Activated CD8-positive, alpha-beta T cell treated with anti-CD3 and anti-CD28 coated beads for 36 hours (primary cell): ENCODE measurements at places on chromosomes 7 and 10. TPM values are rescaled to one million over a fixed set of nuclear protein-coding genes. Genes with fewer than 3 reads are reported as not detected.

DNA sequence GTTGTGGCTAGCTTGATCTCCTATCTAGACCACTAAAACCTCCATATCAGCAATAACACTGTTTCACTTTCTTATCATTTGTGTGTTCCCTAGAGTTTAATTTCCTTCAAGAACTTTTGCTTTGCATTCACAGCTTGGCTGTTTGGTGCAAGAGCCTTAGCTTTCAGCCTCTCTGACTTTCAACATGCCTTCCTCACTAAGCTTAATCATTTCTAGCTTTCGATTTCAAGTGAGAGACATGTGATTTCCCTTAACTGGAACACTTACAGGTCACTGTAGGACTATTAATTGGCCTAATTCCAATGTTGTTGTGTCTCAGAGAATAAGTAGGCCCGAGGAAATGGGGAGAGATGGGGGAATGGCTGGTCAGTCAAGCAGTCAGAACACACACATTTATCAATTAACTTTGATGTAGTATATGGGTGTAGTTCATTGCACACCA lies 10.6 kb upstream of the BPGM start:
- DNase-seq: no peak

- peak; percentile 58 for DNase-seq
These were observed 42.3 kb downstream of the ARID5B start for GRCh38 chr10:61943674-61944378.

ASNS gene
- 226 TPM for total RNA-seq

SLC26A5 gene
- total RNA-seq: not detected

DNA sequence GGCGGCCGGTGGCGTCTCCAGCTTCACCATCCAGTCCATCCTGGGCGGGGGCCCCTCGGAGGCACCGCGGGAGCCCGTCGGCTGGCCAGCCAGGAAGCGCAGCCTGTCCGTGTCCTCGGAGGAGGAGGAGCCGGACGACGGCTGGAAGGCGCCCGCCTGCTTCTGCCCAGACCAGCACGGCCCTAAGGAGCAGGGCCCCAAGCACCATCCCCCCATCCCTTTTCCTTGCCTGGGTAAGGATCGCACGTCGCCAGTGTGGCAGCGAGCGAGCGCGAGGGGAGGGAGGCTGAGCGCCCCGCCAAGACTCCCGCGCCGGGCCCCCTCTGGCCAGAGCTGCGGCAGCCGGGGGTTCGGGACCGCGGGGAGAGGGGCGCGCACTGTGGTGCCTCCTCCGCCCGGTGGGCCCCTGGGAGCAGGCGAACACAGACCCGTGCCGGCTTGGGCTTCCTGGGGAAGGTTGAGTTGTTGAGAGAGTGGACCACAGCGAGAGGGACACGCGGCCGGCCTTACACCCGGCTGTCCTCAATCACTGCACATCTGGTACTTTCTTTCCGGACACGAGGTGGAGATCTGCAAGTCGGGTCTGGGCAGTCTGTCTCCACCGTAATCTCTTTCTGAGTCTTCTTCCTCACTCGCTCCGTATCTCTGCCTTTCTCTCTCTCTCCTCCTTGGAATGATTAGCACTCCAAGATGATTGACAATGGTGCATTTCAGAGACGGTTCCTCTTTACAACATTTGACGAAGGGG lies 652 bp downstream of the HMX2 start:
- DNase-seq: no peak

DNA sequence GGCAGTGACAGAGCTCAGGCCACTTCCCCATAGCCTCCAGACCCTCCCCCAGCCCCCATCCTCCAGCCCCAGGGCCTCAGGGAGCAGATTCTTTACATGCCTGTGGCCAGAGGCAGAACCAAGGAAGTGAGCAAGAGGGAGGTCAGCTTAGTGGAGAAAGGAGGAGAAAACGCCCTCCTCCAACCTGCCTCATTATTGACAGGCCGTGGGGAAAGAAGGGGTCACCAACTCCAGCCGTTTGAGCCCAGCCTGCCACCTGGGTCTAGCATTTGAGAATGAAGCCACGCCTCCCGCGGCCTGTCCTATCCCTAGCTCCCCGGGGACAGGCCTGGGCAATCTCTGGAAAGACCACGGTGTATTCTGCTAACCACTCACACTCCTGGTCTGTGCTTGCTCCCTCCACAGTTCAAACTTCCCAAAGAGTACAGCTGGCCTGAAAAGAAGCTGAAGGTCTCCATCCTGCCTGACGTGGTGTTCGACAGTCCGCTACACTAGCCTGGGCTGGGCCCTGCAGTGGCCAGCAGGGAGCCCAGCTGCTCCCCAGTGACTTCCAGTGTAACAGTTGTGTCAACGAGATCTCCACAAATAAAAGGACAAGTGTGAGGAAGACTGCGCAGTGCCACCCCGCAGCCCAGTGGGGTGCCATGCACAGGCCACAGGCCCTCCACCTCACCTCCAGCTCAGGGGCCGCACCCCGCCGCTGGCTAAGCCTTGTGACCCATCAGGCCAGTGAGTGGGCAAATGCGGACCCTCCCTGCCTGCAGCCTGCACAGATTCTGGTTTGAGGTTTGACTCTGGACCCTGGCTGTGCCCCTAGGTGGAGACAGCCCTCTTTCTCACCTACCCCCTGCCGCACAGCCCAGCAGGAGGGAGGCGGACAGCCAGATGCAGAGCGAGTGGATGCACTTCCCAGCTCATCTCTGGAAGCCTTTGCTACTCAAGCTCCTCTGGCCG lies 14.3 kb upstream of the TRIM8 start:
- DNase-seq: no peak

MEOX2 gene
- total RNA-seq: not detected

GRCh38 chr7:65006094-65006992 lies at the start of gene ERV3-1:
TSS of gene ERV3-1 (minus strand) at chr7:65006687. CDS start at chr7:64993026, 13,661 bp downstream.
- DNase-seq: peak; percentile 97
